AG04450 (cell line): ENCODE measurements at places on chromosomes 12 and 14.

GRCh38 chr12:28172434-28173030, 17.7 kb upstream of the CCDC91 start:
- DNase-seq, result peak; percentile 21

DNA sequence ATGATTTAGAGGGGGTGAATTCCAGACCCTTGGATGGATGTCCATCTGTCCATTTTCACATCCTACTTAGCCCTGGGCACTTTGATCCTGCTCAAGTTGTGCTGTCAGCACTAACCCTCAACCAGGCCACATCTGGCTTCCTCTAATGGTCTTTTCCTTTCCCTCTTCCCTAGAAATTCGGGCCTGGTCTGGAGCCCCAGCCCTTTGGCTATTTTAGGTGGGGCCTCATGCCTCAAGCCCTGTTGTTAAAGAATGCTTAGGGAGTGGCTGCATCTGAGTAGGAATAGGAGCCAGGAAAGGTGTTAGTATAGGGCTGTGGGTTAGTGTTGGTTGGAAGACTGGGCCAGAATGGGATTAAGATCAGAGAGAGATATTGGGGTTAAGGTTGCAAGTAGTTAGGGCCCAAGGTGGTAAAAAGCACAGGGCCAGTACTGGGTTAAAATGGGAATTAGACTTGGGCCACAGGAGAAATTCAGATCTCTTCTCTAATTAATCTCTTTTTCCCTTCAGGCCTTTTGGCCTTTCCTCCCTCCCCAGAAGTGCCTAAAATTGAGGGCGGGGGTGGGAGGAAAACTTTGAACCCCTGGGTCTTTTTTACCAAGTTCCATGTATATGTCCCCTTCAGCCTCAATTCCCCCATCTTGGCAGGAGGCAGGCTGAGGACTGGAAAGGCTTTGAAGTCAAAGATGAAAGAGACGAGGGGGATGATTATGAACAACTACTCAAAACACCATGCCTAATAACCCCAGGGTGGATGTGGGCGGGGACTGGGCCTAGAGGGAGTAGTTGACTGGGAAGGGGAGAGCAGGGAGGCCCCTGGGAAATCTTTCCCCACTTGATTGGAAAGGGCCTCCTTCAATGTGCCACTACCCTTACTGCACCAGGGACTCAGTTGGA, 4.0 kb upstream of the ZNF385A start:
- DNase-seq, result no peak

DNA sequence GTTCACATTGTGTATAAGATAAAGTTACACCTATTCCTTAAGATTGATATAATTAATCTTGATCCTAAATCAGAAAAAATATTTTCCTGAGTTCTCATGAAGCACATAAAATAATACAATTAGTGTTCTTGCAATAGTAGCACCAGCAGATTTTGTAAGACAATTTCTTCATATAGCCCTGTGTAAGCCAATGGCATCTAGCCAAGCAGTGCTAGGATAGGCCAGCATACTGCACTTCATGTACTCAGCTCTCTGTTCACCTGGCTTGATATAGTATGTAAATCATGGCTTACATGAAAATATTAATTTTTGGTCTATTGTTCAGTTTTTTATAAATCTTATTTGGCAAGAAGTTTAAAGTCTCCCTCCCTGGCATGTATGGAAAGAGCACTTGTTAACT, 1.9 kb downstream of the KLRF2 start:
- no peak for DNase-seq

DNA sequence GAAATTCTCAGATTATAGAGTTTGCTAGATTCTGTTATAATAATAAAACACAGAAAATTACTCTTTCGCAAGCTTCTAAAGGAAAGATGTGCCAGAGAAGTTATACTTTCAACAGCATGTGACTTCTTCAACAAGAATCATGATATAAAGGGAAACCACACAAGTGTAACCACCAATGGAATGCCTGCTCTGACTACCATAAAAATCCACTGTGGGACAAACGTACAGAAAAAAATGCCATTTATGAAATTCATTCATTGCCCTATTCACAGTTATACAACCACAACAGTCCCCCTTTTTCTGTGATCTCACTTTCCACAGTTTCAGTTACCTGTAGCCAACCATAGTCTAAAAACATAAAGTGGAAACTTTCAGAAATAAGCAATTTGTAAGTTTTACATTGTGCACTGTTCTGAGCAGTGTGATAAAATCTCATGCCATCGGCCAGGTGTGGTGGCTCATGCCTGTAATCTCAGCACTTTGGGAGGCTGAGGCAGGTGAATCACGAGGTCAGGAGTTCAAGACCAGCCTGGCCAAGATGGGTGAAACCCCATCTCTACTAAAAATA, 3.2 kb downstream of the CATSPERB start:
- DNase-seq, result no peak

DNA sequence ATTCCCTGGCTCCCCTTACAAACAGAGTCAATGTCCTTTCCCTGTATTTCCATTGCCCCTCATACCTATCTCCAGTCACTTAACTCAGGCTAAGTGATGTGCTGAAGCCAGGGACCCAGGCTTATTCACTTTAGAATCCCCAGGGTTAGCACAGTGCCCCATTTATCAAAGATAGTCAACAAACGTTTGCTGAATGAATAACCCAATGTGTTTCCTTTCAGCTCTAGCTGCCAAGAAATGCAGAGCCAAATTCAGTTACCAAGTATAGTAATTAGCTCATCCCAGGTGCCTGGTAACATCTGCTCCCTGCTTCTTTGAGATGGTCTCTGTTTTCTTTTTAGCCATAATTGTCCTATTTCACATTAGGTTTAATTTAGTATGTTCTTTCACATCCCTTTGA, 189.5 kb downstream of the PHLDA1 start:
- no peak for DNase-seq

GRCh38 chr14:93269341-93270068, 62.4 kb downstream of the UBR7 start:
- peak; percentile 38 for DNase-seq

DNA sequence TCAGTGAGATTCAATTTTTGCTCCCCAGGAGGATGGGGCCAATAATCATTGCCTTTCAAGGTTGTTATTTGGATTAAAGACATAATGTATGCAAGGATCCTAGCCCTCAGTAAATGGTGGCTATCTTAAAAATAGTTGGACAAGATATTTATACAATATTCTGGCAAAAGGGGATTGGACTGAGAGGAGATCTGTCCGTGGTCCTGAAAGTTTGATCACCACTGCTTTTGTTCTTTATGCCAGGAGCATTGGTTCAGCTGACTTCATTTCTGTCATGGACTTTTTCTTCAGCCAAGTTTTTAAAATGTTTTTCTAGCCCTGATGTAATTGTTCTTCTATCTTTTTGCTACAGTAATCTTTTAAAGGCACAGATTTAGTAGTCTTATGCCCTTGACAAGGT, 70.2 kb upstream of the TCL1A start:
- DNase-seq, result no peak

DNA sequence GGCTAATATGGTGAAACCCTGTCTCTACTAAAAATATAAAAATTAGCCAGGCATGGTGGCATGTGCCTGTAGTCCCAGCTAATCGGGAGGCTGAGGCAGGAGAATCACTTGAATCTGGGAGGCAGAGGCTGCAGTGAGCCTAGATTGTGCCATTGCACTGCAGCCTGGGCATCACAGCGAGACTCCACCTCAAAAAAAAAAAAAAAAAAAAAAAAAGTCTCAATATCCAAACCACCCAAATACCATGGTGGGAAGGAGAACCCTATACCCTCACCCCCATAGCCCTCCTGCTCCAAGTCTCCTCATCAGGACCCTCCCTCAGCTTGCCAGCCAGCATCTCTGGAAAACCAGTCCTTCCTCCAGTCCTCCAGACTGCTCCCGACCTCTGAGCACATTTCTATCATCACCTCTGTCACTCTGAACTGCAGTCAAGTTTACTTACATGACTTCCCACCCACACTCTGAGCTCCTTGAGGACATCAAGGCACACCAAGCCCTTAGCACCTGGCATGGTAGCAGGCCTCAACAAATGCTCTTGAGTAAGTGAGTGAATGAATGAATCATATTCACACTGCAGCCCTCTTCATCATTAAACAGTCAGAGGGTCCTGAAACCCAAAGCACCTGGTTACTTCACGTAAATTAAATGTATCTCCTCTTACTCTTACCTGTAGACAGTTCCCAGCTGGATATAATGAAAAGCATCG, 35.2 kb downstream of the NT5DC3 start:
- no peak for DNase-seq

GRCh38 chr12:91609283-91609682, 426.7 kb upstream of the DCN start:
- DNase-seq, result no peak

- DNase-seq, result peak; percentile 48
Measured at GRCh38 chr12:88854260-88854659, 274.0 kb upstream of the KITLG start.

DNA sequence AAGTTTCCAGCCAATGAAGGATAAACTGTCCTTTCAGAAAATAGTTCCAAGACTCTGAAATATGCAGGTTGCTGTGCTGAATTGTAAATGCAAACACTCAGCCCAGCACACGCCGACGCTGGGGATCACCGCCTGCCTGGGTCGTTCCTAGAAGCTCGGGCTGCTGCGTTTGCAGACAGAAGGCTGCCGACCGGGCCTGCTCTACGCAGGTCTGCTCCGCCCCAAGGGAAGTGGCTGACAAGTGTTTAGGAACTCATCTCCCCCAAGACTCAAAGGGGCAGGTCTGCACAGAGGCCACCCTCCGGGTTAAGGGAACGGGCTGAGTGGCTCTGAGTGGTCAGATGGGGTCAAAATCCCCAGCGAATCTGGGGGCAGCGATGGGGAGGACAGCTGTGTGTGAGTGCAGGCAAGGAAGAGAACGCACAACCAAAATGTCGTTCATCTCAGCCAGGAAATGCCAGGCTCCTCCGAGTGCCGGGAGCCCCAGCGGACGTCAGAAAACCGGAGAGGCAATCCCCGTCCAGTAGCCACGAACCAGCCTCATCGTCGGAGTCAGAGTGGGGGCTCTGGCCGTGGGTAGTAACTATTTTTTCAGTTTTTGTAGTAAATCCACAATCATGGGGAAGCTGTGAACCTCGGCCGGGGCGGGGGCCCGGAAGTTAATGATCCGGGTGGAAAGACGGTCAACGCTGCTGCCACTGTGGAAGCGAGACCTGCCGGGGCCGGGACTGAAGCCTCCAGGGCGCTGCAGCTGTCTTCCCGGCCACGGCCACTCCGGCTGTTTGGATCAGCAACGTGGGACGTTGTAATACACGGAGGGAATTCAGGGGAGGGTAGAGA, 6.0 kb downstream of the GALNT9 start:
- DNase-seq, result no peak

GRCh38 chr12:42585154-42585840, 4.2 kb downstream of the PRICKLE1 start:
- no peak for DNase-seq
